ENCODE measurements at places on chromosomes 2 and 18.

- no peak for DNase-seq
Measured at GRCh38 chr2:109069331-109070194, 59.4 kb upstream of the SH3RF3 start.

DNA sequence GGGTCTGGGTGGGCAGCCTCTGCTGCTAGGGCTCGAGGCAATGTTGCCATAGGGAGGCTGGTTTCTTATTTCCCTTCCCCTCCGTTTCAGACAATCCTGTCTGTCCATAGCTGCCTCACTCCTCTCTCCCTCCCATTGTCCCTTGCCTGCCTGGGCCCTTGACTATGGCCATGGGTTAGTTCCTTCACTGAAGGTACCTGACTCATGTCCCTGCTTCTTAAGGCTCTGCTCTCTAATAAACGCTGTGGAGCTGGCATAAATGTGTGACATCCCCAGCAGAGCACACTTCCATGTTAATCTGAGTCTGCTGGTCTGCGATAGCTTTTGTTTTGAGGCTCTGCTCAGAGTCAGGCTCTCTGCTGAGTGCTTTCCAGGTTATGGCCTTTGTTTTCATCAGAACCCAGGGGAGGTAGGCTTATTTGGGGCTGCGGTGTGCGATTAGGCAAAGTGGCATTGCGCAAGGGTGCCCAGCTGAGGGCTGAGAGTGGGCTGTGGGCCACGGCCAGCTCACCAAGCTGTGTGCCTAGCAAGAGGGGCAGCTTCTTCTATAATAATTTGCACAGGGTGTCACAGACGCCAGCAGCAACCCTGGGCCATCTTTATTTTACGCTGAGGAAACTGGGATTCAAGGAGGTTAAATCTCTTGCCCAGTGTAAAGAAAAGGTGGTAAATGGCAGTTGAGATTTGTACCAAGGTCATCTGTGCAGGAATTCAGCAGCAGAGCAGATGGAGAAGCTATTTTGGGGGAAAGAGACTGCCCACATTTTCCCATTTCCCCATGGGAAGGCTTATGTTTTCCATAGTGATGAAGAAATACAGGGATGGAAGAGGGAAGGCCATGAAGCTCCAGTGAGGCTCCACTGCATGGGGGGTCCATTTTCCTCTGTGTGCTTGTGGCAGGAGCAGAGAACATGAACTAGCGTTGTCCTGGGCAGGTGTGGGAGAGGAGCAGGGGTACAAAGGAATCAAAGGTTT lies 25.6 kb downstream of the MRPL33 start:
- DNase-seq = no peak

GRCh38 chr2:102235491-102235890 lies 48.7 kb downstream of the IL1RL2 start:
- DNase-seq = no peak

GRCh38 chr2:173898178-173898668 lies 67.0 kb downstream of the SP3 start:
- DNase-seq = no peak

DNA sequence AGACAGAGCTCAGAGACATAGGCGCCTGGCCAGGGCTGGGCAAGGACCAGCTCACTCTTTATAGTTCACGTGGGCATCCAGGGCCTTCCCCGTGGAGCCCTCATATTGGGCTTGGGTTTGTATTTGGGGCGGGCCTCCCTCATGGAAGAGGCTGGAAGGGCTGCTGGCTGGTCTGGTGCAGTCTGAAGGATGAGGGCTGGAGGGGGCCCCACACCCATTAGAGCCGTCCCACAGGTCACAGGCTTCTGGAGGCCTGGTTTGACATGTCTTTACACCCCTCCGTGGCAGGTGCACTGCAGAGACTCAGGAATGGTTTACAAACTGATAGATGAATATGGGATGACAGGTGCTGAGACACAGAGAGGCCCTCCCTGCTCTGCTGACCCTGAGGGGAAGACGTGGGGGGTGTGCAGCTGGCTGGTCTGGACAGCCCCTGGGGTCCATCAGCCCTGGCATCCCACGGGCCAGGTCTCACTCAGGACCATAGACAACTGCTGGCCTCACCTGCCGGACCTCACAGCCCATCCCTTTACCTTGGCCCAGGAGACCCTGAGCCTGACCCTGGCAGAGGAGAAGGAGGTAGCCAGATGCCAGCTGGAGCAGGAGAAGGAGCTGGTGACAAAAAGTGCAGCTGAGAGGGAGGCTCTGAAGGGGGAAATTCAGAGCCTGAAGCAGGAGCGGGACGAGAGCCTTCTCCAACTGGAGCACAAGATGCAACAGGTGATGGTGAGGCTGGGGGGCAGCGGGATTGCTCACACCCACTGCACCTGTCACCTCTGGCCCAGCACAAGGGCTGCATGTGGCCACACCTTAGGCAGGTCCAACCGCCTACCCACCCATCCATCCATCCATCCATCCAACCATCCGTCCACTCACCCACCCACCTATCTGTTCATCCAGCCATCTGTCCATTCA lies 43.9 kb downstream of the CROCC2 start:
- DNase-seq = no peak

- DNase-seq = no peak
Measured at GRCh38 chr2:23545811-23546210, 160.8 kb downstream of the KLHL29 start.

GRCh38 chr18:63111671-63112402 lies 207.7 kb downstream of the BCL2 start:
- DNase-seq = no peak

- no peak for DNase-seq
Measured at GRCh38 chr18:79509536-79509930, 113.8 kb downstream of the NFATC1 start.

GRCh38 chr2:9539531-9539930 lies 16.1 kb downstream of the ADAM17 start:
- DNase-seq = no peak

- DNase-seq = no peak
Measured at GRCh38 chr18:74284980-74285355, 6.8 kb downstream of the CYB5A start.

- no peak for DNase-seq
Measured at GRCh38 chr18:28960146-28960545, 783.2 kb upstream of the CDH2 start.

DNA sequence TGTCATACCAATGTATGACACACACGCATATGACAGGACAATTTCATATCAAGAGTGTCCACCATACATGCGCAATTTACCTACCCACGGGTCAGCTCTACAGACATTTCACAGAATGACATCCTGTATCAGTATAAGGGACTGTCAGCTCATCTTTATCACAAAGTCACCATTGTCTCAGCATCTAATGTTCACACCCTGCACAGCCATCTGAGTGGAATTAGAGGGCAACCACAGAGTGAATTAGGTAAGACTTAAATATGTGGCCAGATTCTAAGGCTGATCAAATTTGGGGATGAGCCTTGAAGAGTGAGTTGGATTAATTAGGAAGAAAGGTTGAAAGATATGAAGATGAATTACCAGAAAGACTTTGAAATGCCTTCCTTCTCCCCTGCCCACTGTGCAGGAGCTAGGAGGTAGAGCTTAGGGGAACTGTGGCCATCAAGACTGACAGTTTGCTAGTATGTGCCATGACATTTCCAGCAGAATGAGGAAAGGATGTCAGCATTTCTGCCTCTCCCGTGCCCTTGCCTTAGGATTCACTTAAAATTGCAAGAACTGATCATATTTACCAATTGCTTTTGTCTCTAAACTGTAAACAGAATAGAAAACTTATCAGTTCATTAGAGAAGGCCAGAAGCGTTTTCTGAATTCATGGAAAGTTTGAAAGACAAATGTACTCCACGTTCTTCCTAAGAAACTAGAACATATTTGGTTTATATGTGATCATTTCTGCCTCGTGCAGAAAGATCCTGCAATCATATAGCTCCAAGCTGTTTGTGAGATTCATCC lies 121.1 kb downstream of the DDX1 start:
- DNase-seq = no peak

DNA sequence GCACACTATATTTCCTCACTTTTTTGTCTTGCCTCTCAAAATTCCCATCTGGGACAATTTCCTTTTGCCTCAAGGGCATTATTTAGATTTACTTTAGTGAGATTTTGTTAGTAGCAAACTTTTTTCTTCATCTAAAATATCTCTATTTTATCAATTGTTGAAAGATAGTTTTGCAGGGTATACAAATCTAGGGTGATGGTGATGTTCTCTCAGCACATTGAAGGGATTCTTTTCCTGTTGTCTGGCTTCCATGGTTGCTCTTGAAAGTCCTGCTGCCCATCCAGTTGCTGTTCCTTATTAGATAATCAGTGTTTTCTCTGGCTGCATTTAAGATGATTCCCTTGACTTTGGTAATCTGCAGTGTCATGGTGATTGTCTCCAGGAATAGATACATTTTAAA lies 48.1 kb downstream of the NPAS2 start:
- DNase-seq = no peak

GRCh38 chr2:74834792-74835755 lies 1.1 kb downstream of the HK2 start:
- DNase-seq = no peak

GRCh38 chr2:178119179-178119922 lies 7.1 kb downstream of the RBM45 start:
- no peak for DNase-seq

DNA sequence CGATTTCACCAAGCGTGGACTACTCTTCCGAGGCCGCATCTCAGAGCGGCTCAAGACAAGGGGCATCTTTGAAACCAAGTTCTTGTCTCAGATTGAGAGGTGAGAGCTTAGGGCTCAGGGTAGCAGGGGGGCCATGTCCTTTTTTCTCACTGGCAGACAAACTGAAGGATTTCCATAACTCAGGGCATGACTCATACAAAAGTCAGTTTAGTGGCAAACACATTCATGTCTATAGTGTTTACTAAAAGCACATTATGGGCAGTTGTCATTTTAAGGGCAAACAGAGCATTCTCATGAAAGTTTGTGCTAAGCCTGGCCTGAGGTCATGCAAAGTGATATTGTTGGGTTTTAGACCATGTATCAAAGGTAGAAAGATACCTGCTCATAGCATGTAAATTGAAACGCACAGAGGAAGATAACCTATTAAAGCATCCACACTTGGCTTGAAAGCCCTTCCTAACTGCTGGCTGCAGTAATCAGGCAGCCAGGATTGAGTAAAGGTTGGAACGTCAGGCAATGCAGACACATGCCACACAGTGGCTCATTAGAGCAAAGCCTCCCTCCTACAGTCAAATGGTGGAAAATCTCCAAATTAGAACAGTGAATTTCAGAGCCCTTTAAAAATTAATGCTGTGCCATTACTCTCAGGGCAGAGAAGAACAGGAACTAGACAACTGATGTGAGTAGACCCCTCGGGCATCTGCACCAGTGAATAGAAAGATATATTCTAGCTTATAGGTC lies 54.2 kb downstream of the HK2 start:
- no peak for DNase-seq

DNA sequence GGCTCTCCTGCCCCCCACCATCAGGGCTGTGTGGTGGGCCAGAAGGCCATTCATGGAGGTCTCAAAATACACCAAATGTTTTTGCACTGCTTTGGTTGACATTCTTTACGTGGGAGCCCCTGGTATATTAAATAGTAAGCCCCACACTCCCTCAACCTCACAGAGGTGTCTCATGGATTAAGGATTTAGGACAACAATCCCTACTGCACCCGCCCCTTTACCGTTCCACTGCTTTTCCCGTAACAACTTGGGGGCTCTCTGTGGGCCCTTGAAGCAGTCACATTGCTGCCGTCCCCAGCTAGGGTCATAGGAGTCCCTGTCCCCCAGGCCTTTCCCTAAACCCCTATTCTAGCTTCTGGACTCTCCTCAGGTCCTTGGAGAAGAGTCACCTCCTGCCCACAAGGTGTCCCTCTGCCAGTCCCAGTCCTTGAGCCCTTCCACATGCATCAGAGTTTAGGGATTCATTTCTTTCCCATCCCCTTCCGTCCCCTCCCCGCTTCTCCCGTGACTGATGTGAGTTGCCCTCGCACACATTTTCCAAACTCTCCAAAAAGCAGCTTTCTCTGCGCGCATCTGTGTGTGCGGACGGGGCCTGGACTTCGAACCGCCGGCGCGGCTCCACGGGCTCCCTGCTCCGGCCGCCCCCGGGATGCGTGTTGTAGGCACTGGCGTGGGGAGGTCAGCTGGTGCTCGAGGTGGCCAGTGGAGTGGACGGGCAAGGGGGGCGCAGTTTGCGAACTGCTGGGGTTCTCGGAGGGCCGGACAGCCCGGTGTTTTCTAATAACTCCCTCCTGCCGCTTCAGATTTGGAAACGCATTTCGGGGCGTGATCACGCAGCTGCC lies 84.8 kb downstream of the LYPD1 start:
- DNase-seq = no peak

- DNase-seq = no peak
Measured at GRCh38 chr2:68127358-68128242, 30.1 kb upstream of the PNO1 start.

GRCh38 chr18:42640160-42640559 lies 475.3 kb downstream of the RIT2 start:
- no peak for DNase-seq

DNA sequence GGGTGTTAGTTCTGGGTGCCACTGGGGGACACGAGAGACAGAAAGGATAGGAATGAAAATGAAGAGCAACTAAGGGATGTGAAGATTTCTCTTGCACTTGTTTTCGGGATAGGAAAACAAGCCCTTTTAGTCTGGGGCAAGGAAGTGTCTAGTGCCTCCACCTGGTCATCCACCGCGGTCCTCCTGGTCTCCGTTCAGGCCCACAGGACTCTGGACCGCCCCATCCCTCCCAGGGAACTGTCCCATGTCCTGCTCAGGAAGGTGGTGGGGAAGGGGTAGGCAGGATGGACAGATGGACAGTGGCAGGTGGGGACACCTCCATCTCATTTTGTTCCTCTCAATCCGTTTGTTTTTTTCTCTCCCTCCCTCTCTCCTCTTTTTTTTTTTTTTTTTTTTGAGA lies 45.9 kb downstream of the AGAP1 start:
- DNase-seq = no peak

DNA sequence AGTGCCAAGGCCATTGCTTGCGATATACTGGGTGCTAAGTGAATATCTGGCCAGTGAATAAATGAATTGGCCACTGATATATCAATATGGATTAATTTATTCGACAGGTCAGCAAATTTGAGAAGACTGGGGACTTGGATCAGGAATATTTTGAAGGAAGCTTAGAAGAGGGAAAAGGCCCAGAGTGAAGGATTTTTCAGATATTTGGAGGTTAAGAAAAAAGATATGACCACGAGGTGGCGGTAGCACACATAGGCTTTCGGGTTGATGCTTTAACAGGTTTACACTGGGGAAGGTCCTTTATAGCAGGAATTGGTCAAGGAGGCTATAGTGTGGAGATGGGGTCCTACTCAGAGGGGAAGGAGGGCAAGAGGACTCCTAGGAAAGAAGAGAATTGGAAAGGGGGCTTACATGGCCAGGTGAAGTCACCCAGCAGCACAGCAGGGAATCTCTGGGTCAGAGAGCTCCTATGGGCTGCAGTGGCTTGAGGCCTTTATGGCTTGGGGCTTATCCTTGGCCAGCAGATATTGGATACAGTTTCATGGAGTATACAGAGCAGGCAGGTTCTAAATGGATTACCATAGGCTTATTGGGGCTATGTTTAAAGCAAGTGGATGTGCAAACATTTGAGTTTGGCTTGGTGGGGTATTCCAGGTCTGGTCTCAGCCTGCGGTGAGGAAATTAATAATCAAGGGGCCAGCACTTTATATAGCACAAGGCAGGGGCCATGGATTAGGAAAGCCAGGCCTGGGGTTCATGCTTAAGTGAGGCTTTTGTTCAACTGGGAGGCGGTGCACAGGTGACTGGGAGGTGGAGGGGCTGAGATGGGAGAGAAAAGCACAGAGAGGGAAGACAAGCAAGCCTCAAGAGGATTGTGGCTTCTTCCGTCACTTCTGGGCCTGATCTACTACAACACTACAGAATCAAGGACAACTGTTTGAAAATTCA lies 9.7 kb downstream of the IL1RN start:
- no peak for DNase-seq
